C1 segment of cervical spinal cord (tissue), 14 donors: ENCODE measurements at places on chromosomes 11 and 22.

DNA sequence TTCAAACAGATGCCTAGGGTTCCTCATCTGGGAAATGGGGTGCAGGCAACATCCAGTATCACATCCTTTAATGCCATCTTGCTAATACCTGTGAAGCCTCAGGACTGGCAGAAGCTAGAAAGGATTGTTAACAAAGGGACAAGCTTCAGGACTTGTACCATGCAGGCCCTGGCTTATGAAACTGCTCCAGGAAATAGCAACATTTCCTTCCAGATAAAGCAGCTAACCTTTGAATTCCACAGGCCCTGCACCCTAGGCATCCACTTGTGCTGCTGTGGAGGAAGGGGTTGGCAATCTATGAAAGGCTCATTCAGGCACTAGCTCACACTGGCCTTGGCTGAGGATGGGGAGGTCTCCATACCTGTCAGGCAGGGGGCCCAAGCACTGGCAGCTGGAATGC lies 87.2 kb downstream of the BTBD10 start:
- DNase-seq = no peak

GRCh38 chr11:67572747-67573419 lies 10.7 kb upstream of the GSTP1 start:
- no peak for DNase-seq

DNA sequence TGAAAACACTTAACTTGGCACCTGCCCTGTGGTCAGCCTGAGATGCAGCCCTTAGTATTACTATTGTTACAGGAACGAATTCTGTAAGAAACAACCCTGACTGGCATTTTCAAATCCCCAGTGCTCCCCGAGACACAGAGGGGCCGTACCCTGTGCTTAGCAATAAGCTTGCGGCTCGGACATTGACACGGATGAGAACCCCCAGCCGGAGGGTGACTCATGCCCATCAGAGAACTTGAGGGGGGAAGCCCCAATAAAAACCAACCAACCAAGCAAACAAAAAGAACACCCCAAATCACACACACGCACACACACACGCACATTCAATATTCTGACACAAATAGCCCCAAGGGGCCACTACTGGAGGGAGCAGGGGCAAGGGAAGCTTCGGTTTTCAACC lies 63.8 kb downstream of the SHISAL1 start:
- no peak for DNase-seq

- no peak for DNase-seq
Observed at GRCh38 chr11:45647329-45647728, 18.1 kb downstream of the CHST1 start.

GRCh38 chr22:46150655-46151477 lies 540 bp downstream of the PPARA start:
- DNase-seq = no peak

- DNase-seq = no peak
Observed at GRCh38 chr22:23803001-23803819, 16.4 kb downstream of the SMARCB1 start.

DNA sequence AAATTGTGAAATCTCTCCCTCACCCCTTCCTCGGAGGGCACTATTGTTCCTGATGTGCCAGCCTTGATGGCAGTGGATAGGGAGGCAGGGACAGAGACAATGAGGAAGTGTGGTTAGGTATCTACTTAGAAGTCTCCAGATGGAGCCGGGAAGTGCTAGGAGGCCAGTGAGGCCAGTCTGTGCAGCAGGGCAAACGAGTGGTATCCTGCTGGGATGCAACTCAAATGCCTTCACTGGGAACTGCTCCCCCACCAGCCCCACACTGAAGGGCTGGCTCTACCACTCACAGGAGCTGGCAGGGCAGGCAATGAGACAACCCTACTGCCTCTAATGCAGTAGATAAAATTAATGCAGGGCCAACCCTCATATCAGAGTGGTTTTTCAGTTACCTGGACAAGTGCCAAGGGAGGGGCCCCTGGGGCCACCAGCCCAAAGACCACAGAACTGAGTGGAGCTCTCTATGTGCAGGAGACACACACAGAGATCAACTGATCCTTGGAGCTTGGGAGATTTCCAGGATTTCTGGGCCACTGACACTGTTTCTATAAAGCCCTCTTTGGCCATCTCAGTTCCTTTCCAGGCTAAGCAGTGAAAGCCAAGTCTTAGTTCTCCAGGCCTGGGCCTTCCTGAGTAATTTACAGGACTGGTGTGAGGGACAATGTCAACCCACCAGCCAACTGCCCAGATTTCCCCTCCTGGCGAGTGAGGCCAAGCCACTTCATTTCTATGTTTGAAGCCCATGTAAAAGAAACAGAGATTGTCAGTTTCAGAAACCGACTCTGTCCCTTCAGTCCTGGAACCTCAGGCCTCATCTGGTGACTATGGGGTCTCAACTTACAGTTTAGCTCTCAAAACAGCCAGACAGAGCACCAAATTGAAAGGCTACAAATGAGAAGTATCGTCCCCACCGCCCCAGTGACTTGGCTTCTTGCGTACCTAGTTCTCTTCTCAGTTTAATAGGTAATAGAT lies 4.1 kb downstream of the MIF start:
- no peak for DNase-seq

DNA sequence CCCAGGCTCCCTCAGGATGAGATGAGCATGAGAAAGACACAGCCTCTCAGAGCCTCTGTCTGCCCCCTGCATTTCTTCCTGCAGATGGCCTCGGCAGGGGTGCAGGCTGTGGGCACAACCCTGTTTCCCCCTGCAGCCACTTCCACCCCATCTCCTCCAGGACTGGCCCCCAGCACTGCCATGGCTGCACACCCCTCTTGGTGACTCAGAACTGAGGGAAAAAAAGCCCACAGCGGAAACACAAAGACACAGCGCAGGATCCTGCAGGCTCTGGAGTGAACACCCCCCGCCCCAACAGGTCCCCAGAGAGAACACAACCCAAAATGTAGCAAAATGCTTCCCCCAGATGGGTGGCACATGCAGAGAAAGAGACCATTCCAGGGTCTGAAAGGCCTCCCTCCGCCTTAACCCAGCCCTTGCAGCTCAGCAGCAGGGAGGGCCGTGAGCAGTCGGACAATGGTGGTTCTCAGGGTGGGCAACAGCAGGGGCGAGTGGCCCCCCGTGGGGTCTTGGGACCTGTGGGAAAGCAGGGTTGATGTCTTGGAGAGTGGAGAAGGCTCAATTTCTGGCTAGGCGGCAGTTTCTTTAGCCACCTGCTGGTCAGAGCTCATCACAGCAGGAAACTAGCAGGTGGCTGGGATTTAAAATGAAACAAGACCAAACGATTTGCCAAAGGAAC lies 8.0 kb downstream of the TUBGCP6 start:
- no peak for DNase-seq

DNA sequence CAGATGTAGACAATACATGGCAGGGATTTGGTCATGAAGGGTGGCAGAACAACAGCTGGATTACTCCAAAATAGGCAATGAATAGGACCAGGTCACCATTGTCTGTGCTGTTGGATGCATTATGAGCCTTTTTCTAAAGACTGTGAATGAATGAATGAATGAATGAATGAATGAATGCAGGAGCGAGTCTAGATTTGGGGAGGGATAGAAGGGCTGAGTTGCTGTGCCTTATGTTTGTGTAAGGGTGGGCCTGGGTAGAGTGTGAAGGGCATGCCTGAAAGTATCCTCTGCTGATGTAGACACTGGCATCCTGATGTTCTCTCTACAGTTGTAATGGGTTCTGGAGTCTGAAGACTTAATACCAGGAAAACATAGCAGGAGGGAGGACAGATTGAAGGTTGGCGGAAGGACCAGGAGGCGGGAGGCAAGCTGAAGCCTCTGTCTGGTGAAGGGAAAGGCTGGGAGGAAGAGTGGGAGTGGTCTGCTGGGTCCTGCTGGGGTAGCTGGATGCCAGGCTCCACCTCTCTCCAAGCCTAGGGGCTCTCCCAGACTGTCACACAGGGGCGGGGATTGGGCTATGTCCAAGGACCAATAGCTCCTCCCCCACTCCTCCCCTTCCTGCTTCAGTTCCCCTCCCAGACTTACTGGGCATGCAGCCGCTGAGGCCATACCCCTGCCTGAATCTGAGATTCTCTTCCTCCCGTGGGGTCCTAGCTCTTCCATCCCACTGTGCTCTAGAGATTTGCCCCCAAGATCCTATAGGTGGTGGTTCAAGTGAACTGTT lies 4.8 kb downstream of the TRIM3 start:
- peak; percentile 67 for DNase-seq

DNA sequence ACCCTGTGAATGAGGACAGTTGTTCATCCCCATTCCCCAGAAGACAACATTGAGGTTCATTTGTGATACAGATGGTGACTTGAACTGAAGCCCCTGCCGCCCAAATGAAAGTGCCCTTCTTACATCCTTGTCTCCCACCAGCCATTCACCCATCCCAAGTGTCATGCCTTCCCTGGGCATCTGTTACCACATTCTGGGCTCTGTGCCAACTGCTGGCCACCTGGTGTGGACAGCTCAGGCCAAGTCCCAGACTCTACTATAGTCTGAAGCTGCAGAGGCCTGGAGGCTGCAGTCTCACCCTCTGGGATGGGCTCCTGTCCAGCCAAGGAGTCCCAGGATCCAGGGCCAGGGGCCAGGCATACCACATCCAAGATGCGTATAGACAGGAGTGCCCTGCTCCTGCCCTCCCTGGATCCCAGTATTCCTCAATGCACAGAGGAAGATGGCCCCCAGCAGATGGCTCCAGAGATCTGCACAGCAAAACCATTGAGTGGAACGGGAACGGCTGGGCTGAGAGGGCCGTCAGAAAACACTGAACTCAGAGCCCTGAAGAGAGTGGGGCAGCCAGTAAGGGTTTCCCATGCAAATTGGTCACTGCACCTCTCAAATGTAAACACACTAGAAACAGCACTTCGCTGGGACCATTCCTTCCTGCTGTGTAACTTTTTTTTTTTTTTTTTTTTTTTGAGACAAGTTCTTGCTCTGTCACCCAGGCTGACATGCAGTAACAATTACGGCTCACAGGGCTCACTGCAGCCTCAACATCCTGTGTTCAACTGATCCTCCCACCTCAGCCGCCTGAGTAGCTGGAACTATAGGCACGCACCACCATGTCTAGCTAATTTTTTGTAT lies 22.8 kb downstream of the ARRB1 start:
- peak; percentile 52 for DNase-seq

- DNase-seq = no peak
Observed at GRCh38 chr22:44748524-44748923, 3.9 kb upstream of the ARHGAP8 start.

DNA sequence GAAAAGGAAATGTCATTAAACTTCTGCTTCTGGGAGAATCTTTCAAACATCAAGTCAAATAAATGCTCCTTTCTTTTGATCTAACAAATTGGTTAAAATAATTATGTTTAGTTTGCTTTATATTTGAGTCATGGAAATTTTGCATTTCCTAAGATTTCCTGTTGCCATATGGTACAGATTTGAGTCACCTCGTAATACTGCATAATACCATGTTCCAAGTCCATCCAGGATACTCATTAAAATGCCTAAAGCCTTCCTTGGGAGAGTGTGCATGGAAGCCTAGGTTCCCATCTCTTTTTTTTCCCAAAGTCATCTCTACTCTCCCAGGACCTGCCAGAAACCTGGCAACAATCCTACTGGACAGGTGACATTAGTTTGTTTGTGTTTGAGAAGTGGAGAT lies 4.2 kb downstream of the OR9I1 start:
- no peak for DNase-seq

DNA sequence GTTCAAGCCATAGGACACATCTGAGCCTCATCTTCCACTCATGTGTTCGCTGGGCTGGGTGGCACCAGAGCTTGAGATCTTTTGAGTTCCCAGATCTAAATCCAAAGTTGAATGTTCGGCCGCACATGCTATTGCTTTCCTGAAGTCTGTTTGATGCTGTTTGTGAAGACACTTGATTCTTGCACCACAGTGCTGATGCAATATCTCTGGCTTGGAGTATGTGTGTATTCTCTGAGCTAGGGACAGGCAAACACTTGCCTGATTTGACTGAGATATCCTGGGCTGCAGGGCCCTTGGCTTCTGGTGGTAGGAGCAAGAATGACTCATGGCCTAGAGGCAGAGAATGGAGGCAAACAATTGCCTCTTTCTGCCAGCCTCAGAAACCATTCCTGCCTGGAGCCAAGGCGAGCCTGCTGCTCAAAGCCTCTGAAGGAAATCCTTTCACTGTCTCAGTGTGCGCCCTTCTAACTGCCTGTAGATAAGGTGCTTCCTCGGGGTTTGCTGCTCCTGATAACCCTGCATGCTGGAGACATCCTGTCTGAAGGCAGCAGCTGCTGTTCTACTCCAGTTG lies 73.0 kb downstream of the CYB5R2 start:
- no peak for DNase-seq

DNA sequence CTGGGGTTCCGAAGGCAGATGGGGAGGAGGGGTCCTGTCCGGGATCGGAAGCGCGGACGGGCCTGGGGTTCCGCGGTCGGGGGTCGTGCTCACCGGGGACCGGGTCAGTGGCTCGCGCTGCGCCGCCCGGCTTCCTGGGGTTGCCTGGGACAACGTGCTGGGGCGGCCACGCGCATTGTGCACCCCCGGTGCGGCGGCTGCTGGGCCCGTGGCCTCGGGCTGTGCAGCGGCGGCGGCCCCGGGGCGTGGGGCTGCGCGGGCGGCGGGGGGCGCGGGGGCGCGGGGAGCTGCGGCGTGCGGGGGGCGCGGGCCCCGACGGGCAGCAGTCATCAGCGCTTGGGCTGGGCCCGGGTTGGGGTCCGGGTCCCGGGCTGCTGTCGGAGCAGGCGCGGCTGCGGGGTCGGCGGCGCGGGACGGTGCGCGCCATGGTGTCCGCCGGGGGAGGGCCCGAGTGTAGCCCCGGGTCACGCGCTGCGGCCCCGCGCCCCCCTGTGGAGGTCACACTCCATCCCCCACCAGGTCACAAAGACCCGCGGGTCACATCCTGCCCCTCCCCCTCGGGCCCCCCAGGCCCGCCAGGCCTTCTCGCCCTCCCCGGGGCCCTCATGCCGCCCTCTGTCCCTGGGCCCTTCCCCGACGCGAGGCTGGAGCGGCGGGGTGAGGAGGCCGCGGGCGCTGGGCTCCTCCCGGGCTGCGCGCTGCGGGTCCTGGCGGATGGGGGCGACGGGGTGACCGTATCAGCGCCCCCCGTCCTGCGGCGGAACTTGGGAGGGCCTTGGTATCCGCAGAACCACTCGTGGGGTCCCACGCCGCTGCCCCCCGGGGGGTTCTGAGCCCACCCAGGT lies at the start of gene TTLL8:
Gene TTLL8, minus strand, starts transcription at position 238 of the 845 bp plus-strand sequence.
- DNase-seq = no peak

DNA sequence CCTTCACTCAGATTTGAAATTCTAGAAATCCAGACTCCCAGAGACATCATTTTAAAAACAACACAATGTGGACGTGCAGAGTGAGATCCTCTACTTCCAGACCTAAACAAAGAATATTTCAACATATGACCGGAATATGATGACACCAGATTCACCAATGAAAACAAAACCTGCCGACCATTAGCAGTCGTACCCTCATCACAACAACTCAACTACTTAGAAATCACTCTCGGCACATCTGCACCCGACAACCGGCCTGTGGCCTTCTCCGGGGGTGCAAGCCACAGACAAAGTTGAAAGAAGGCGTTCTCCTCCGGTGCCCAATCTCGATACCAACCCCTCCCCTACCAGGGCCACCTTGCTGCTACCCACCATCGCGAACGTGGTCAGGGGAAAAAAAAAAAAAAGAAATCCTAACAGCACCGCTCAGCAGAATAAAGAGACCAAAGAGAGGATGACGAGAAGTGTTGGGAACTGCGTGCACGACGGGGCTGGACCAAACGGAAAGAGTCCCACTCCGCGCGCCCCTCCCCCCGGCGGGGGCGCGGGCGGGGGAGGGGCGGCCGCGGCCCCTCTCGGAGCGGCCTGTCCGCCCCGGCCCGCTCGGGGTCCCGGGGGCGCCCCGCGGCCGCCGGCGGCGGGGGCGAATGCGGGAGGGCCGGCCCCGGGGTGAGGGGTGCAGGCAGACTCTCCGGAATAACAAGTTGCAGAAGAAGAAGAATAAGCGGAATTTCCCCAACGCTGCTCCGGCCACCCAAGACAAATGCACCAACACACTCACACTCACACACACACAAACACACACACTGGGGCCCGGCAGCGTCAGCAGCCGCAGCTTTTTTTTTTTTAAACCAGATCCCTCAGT lies 1.7 kb downstream of the PHF21A start:
- DNase-seq = no peak
